CD8-positive, alpha-beta memory T cell (primary cell): ENCODE measurements at places on chromosomes 5 and 9. TPM values are rescaled to one million over a fixed set of nuclear protein-coding genes. Genes with fewer than 3 reads are reported as not detected.

TMEM171 gene
- 14.1 TPM for polyA plus RNA-seq

FAM170A gene
- polyA plus RNA-seq: not detected

INSL4 gene
- not detected for polyA plus RNA-seq

SLU7 gene
- polyA plus RNA-seq: 94.1 TPM

SERF1A gene
- polyA plus RNA-seq: 4.5 TPM

FOXD4L4 gene
- not detected for polyA plus RNA-seq

BRINP1 gene
- not detected for polyA plus RNA-seq

KIAA0825 gene
- 1.7 TPM for polyA plus RNA-seq

DND1 gene
- not detected for polyA plus RNA-seq

RAD1 gene
- 23.5 TPM for polyA plus RNA-seq

NUTM2G gene
- 0.14 TPM for polyA plus RNA-seq

OTP gene
- not detected for polyA plus RNA-seq

PMPCA gene
- polyA plus RNA-seq: 39.2 TPM

PCDHGA4 gene
- not detected for polyA plus RNA-seq

ARHGEF28 gene
- 0.24 TPM for polyA plus RNA-seq

SLC22A4 gene
- polyA plus RNA-seq: 0.15 TPM

GPR21 gene
- not detected for polyA plus RNA-seq

PCDHA6 gene
- not detected for polyA plus RNA-seq

CARD6 gene
- 2.3 TPM for polyA plus RNA-seq

PCDHB14 gene
- not detected for polyA plus RNA-seq

PCDHB13 gene
- polyA plus RNA-seq: not detected

CDC14B gene
- polyA plus RNA-seq: 8.2 TPM

ANKRD31 gene
- polyA plus RNA-seq: 0.33 TPM

GRIA1 gene
- not detected for polyA plus RNA-seq

FAM169A gene
- polyA plus RNA-seq: 9.2 TPM

ADAMTSL1 gene
- polyA plus RNA-seq: not detected

CAMK2A gene
- not detected for polyA plus RNA-seq

CYSRT1 gene
- polyA plus RNA-seq: 0.32 TPM

IFNK gene
- polyA plus RNA-seq: not detected

MVB12B gene
- polyA plus RNA-seq: 12.7 TPM

DRD1 gene
- not detected for polyA plus RNA-seq

EPB41L4B gene
- polyA plus RNA-seq: not detected
